ENCODE measurements at places on chromosomes 1 and 21.

GRCh38 chr1:206580438-206581113 is 31.7 kb downstream of the EIF2D start:
- no peak for DNase-seq

- DNase-seq, result no peak
These were observed 11.2 kb downstream of the KANK4 start for GRCh38 chr1:62307895-62308492.

DNA sequence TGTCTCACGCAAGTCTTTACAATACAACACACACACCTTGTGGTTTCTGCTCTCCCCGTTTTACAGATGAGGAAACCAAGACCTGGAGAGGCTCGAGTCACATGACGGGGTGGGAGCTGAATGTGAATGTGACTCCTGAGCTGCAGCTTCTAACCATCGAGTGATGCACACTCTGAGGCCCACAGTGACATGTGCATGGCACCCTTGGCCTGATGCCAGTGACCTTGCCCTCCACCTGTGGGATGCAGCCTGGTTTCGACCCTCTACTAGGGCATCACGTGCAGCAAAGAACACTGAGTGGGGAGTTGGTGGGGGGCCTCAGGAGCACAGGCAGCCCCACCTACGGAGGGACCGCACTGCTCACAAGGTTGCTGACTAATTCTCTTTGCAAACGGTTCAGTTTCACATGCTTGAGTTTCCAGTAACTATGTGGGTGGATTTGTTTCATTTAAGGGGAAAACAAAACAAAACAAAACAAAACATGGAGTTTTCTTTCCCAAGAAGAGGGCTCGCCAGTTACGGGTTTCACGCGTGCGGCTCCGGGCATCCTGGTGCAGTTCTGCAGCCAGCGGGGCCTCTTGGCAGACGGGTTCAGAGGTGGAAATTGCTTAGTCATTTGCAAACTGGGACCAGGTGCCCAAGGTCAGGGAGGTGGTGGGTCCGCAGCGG is 22.9 kb downstream of the SPSB1 start:
- no peak for DNase-seq

DNA sequence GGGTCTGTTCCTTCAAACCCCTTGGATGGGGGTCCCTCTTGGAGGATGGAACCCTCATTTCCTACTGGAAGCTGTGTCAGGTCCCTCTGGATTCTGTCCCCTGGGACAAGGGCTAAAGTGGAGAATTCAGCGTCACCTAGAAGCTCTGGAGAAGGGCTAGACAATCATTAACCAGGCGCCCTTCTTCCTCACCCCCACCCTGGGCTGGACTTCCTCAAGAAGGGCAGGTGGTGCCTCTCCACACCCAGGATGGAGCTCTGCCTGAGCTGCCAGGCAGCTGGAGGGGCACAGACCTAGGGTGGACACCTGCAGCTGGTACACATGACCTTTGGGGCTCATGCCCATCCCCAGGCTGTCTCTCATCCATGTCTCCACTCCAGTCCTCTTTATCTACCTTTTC is 3.6 kb downstream of the CELF3 start:
- DNase-seq, result no peak

GRCh38 chr1:27774654-27775053 is 1.6 kb downstream of the STX12 start:
- DNase-seq, result no peak

DNA sequence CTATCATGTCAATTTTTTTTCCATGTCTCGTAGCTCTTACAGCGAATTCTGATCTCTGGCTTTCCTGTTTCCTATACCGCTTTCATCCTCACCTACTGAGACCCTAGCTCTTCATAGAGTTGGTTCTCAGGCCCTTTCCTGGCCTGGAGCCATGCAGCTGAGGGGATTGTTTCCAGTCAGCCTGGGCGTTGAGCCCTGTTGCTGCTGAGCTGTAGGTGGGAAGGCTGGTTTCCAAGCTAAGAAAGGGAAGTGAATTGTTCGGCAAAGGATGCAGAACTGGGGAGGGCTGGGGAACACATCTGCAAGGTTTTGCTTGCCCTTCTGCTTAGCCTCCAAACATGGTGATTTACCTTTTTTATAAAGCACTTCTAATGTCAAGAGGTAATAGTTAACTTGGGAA is 41.5 kb downstream of the SPATA46 start:
- DNase-seq, result no peak

DNA sequence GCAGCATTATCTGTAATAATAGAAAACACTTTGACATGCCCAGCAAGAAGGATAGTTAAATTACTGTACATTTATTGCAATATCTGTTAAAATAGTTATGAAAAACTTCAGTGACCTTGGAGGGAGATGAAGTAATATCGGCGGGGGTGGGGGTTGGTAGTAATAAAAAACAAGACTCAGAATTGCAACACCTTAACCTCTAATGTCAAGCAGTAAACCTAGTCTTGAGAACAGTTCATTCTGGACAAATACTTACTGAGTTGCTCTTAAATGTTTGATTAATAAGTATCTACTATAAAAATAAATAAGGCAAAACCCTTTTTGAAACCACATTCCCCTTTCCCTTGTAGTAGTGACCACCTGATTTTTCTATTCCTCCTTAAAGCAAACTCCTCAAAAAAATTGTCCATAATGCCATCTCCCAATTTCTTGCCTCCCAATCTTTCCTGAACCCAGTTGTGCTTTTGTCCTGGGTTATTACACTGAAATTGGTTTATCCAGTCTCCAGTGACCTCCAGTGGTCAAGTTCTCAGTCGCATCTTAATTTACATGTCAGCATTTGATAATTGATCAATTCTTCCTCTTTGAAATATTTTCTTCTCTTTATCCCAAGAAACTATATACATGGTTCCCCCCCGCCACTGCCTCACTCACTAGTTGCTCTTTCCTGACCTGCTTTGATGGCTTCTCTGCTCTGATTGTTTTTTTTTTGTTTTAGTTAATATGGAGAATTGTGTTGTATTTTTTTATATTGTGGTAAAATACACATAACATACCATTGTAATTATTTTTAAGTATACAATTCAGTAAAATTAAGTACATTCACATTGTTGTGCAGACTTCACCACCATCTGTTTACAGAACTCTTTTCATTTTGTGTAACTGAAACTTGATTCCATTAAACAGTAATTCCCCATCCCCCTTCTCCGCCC is 36.8 kb downstream of the RAP1A start:
- peak; percentile 1 for DNase-seq

- DNase-seq, result no peak
These were observed 1.7 kb downstream of the NECAP2 start for GRCh38 chr1:16442265-16442664.

DNA sequence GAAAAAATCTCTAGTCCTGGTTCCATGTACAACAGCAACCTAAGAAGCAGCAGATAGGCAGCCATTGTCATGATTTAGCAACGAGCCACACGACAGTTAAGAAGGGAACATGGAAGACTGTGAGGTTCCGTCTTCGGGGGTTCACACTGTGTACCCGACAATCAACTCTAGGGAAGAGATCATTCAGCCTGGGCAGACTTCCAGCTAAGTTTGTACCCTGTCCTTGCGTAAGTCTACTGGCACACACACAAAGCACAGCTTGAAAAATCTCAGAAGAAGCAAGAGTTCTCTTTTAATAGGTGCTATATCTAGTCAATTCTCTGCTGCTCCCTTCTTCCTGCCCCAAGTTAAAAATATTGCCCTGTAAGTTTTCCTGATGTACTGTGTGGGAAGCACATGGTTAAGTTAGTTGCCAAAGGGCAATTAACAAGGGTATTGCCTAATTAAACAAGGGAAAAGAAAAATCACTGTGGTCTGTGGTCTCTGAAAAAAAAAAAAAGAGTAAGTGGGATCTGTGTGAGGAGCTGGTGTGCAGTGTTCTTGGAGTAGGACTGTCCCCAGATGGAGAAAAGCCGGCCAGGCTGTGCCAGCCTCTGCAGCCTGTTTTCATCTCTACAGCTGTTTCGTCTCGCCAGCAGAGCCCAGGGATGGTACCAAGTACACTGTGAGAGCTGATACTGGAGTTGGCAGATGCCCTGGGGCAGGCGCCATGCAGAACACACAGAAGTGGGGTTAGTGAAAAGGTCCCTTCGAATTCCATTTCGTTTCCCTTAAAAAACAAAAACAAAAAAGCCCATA is 6.4 kb upstream of the MYBPHL start:
- peak; percentile 16 for DNase-seq

GRCh38 chr1:170555370-170555769 is 23.4 kb downstream of the GORAB start:
- no peak for DNase-seq

GRCh38 chr1:9787702-9788101 is 36.1 kb downstream of the CLSTN1 start:
- no peak for DNase-seq

- DNase-seq, result no peak
These were observed 45.2 kb downstream of the C8B start for GRCh38 chr1:56920591-56921001.

GRCh38 chr1:113605146-113605545 is 154.1 kb downstream of the PHTF1 start:
- no peak for DNase-seq

GRCh38 chr1:178726087-178726517 is 1.1 kb downstream of the RALGPS2 start:
- peak; percentile 71 for DNase-seq

DNA sequence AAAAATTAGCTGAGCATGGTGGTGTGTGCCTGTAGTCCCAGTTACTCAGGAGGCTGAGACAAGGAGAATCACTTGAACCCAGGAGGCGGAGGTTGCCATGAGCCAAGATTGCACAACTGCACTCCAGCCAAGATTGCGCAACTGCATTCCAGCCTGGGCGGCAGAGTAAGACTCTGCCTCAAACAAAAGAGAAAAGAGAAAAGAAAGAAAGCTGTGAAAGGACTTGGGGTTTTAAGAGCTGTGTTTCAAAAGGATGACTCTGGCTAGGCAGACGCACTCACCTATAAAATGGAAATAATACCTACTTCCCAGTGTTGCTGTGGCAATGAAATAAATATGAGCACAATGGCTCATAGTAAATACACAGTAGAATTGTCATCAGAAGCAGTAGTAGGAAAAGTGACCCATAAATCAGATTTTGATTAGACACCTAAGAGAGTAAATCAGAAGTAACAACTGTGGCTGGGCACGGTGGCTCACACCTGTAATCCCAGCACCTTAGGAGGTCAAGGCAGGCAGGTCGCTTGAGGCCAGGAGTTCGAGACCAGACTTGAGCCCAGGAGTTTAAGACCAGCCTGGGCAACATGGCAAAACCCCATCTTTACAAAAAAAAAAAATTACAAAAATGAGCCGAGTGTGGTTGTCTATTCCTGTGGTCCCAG is 45.9 kb upstream of the PUM1 start:
- no peak for DNase-seq

DNA sequence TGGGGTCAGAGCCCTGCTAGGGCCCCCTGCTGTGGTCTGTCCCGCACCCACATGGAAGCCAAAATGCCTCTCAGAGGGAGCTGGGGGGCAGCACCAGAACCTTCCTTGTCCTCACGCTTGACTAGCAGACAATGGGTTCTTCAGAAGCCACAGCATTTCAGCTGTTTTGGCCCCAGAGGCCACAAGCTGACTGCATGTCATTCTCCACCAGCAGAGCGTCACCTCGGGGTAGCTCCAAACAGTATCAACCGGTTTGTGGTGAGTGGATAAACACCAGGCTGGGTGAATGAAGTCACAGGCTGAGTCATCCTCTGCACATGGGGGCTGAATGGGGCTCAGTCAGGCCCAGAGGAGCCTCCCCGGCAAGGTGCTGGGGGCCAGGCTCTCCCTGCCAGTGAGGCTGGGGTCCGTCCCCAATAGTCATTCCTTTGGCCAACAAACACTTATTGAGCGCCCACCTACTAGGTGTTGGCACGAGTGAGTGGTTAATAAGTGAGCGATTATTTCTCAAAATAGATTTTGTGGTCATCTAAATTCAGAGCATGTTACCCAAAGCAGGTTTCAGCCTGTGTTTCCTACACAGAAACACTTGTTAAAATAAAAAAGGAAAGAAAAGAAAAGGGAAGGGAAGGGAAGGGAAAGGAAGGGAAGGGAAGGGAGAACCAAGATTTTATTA is 9.1 kb downstream of the OLIG1 start:
- DNase-seq, result no peak

- no peak for DNase-seq
These were observed 4.4 kb upstream of the LGR6 start for GRCh38 chr1:202189001-202189790.

- no peak for DNase-seq
These were observed 18.3 kb downstream of the UBR4 start for GRCh38 chr1:19191811-19192210.

GRCh38 chr1:211607754-211608473 is 29.0 kb upstream of the SLC30A1 start:
- DNase-seq, result no peak

- DNase-seq, result no peak
These were observed 6.5 kb upstream of the PADI2 start for GRCh38 chr1:17125756-17126237.

- no peak for DNase-seq
These were observed 101.9 kb downstream of the RGS21 start for GRCh38 chr1:192418552-192419285.

DNA sequence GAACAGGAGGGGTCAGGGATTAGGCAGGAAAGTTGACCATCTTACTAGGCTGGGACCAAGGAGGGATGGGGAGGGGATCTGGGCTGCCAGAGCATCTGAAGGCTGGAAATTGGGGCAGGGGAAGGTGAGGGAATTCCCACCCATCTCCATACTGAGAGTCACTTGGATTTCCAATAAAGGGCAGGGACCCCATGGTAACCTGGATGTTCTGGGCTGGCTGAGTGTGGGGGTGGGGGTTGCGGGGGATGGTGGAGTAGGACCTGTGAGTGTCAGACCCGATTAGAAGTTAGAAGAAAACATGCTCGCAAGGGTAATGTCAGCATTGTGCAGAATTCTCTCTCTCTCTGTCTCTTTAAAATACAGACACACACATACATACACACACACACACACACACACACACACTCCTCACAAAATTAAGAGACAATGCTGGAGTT is 40.0 kb upstream of the EPS15 start:
- no peak for DNase-seq

GRCh38 chr21:26842974-26843932 is 2.0 kb downstream of the ADAMTS1 start:
- peak; percentile 49 for DNase-seq

- no peak for DNase-seq
These were observed 872 bp upstream of the PPP2R5A start for GRCh38 chr1:212284332-212284743.

DNA sequence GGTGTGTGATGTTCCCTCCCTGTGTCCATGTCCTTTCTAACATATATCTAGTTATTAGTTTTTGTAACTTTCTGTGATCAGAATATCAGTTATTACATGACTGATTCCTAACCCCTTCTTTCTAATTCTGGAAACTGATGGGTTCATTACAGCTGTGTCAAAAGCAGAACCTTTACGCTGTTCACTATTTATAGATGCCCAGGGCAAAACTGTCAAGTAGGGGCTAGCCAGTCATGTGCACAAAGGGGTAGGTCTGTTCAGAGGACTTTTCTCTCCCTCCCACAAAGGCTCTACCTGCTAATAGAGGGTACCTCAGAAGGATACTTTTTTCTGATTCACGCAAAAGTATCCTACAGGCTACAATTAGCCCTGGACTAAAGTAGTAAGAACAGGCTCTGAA is 79.2 kb downstream of the NRDC start:
- no peak for DNase-seq

- DNase-seq, result peak; percentile 19
These were observed 16.3 kb downstream of the PIK3C2B start for GRCh38 chr1:204478172-204478899.
